NCI-H2029 treated with DMSO at 0.1 percent for 48 hours (cell line): ENCODE measurements at places on chromosomes 7 and 10.

DNA sequence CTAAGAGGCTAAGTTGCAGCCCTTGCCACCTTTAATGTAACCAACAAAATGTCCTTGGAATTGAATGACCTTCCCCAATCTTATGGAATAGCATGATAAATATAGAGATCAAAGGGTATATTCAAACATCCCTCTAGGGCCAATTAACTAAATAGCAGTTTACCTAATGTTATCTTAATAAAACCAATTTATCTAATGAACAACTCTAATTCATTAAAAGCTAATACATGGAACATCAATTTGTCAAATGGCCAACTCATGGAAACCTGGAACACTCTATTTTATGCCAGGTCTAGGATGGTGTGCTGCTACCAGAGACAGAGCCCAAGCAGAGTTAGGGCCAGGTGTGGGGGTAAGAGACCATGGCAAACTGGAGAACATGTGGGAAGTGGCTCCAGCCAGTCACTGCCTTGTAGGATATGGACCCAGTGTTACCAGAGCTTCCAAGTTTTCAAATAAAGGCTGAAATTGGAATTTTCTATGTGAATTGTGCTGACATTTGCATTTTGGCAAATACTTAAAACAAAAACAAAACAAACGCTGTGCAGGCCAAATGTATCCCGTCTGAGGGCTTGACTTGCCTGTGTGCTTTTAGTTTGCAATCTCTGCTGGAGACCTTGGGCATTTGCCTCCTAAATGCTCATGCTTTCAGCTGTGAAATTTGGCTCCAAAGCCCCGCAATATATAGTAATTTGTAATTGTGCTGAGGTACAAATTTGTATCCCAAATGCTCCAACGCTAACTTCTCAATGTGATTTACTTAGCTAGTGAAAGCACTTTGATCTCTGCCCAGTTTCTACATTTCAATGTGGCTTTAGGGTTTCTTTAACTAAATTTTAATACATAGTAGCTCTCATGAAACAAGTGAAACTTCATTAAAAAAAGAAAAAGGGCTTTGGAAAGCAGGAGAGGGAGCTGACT lies 55.1 kb downstream of the CPED1 start:
- no peak for DNase-seq

- DNase-seq = no peak
Observed at GRCh38 chr10:124736491-124737136, 7.6 kb downstream of the FAM53B start.

- DNase-seq = no peak
Observed at GRCh38 chr7:150382123-150382843, 3.2 kb downstream of the ZNF775 start.

- no peak for DNase-seq
Observed at GRCh38 chr10:62264702-62265436, 3.8 kb downstream of the RTKN2 start.

- no peak for DNase-seq
Observed at GRCh38 chr10:63692220-63692896, 171.2 kb downstream of the REEP3 start.

DNA sequence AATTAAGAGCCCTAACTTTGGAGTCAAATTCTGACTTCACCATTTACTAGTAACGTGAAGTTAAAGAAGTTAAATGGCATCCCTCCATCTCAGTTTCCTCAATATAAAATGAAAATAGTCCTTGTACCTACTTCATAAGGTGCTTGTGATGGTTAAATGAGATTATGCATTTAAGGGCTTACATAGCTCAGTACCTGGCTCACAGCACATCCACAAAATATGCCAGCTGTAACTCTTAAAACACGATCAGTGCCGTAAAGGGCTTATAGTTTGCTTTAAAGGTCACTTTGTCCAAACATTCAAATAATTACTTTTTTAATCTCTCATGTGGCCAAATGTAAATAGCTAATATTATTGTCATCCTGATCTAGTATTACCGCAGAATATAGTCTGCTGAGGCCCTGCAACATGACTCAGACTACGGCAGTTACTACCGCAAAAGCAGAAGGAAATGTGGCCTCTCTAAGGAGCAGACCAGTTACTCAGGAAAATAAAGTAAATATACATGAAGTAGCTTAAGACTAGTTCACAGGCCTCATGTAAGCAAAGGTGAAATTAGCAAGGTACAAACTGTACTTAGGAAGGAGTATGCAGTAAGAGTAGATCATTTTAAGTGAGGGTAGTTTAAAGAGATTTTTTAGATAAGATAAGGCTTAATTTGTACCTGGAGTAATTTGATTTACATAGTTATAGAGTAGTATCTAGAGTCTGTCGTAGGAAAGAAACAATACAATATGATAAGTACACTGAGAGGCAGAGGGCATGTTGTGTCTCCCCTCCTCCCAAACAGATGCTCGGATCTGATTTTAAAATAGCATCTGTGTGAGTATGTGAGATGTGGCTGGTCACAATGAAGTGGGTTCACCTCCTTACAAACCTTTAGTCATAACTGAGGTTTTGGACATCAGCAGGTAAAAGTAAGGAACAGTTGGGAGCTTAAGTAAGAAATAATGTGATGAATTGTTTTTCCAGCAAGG lies 13.1 kb downstream of the CASP2 start:
- DNase-seq = no peak

DNA sequence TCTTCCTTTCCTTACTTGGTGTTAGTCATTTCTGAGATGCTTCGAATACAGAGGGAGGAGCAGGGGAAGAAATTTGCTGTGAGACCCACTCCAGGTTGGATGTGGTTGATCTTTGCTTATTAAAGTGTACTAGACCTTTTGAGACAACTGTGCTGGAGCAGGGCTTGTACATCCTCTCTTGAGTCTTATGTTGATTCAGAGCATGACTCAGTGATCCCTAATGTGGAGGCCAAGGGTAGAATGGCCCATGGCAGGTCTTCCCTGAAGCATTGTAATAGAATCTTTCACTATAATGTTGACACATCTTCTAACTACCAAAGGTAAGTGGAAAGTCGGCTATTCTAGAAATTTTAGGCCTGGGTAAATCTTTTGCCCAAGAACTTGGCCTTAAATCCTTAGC lies 17.0 kb upstream of the SFR1 start:
- DNase-seq = no peak

- DNase-seq = no peak
Observed at GRCh38 chr10:80506189-80506575, 31.5 kb upstream of the SH2D4B start.

DNA sequence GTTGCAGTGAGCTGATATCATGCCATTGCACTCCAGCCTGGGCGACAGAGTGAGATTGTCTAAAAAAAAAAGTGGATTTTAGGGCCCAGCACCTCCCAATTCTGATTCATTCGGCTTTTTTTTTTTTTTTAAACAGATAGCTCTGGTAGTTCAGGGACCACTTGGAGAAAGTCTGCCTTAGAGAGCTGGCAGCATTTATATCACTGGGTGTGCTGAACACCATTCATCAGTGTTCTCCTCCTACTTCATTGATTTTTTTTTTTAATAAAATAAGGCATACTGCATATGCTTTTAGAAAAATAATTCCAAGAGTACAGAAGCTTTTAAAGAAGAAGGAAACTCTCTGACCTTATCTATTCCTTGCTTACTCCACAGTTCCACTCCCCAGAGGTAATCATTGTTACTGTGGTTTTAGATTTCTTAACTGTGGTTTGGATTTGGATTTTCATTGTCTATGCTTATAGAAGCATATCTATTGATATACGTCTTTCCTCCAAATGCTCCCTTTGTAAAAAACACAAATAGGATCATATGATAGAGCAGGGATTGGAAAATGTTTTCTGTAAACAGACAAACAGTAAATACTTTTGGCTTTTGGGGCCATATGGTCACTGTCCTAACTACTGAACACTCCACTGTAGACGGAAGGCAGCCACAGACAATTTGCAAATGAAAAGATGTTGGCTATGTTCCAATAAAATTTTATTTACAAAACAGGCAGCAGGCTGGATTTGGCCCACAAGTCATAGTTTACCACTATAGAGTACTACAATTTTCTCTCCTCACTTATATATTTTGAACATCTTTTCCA lies 21.1 kb upstream of the SAR1A start:
- no peak for DNase-seq

- no peak for DNase-seq
Observed at GRCh38 chr7:12949060-12949931, 261.9 kb downstream of the ARL4A start.

GRCh38 chr7:24301703-24302102 lies 17.7 kb downstream of the NPY start:
- DNase-seq = no peak

DNA sequence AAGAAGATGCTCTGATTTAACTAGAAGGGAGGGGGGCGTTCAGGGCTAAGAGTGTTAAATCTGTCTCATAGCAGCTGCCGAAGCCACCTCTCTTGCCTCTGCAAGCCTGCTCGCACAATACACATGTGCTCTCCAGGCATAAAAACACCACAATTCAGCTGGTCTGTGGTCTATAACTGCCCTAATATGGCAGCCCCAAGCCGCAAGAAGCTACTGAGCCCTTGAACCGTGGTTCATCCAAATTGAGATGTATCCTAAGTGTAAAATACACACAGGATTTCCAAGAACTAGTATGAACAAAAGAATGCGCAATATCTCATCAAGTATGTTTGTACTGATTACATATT lies 70.8 kb upstream of the FGFR2 start:
- DNase-seq = no peak

- DNase-seq = no peak
Observed at GRCh38 chr10:43607199-43607573, 948 bp downstream of the ZNF485 start.

DNA sequence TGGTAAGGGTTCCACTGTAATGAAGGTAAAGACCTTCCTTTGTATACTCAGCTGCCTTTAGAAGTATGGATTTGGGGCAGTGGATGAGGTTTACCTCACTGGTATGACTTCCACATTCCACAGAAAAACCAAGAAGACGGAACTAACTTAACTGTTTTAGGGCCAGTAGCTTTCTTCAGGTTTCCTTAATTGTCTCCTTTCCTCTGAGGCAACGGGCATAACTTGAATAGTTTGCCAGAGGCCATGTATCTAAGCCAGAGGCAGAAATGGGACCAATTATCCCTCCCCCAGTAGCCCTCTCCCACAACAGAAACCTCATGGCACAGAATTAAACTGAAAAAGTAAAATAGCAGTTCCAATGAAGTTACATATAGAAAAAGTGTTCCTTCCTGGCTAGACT lies 281.7 kb downstream of the PHTF2 start:
- DNase-seq = no peak

DNA sequence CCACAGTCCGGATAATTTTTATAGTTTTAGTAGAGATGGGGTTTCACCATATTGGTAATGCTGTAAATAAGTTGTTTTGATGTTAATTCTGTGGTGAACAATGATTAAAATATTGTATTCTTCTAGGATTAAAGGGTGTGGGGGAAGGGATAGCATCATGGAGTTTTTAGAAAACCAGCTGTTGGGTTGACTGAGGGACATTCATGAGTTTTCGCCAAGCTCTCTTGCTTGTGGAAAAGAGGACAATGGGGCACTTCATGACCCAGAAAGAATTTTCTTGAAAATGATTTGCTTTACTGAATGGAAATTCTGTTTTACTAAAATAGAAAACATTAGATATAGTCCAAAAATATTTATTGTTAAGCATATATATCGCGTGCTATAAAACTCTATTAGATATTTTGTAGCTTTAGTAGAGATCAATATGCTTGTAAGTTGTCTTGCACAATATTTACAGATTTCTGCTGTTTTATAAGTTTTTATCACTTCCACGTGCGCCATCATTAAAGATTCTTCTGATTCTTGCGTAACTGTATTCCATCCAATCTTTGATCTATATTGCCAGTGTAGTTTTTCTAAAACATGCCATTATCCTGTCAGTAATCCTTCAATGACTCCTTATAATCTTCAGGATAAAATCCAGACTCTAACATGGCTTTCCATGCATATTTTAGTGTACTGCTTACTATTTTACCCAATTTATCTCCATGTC lies 41.8 kb downstream of the LCOR start:
- no peak for DNase-seq

DNA sequence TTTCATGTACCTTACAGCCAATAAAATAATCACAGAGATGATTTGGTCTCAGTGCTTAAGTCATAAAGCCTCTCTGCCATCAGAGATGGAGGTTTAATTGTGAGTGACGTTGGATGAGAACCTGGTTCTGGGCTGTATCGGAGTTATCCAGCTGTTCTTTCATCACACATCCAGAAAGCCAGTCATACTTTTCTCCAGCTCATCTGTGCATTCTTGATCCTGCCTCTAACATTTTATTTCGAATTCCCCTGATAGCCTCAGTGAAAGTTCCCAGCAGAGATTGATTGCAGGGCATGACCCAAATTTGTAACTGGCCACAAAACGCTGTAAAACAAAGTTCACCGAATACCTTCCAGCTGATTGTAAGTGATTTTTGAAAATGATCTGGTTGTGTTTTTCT lies 212.6 kb upstream of the HABP2 start:
- DNase-seq = no peak

DNA sequence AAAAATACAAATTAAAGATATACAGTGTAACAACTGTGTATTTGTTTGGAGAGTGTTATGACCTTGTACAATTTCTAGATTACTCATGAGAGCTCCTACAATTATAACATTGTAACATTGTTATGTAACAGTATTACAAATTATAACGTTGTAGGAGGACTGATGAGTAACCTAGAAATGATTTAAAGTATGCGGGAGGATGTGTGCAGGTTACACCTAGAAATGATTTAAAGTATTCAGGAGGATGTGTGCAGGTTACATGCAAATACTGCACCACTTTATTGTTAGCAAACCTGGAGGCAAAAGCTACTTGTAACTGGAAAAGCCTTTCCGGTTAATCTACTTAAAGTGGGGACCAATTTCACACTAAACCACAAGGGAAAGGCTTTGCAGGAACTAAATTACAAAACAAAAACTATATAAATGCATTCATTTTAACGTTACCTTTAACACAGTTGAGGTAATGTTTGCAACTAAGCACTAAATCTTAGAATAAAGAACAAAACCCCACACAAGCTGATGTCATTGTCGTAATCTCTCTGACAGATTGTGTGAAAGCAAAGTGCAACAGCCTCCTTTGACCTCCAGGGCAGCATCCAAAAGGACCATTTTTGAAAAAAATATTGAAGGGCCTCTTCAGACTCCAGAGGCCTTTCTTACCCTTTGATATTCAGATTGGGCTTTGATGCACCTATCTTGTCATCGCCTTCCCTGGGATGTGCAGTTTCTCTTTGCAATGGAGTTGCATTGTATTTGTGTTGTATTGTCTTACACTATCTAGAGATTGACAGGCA lies 522.1 kb upstream of the FOXK1 start:
- no peak for DNase-seq

- DNase-seq = peak; percentile 82
Observed at GRCh38 chr7:68438016-68438415, 1160.3 kb upstream of the AUTS2 start.

- DNase-seq = no peak
Observed at GRCh38 chr10:86905429-86905828, 52.0 kb downstream of the MMRN2 start.

DNA sequence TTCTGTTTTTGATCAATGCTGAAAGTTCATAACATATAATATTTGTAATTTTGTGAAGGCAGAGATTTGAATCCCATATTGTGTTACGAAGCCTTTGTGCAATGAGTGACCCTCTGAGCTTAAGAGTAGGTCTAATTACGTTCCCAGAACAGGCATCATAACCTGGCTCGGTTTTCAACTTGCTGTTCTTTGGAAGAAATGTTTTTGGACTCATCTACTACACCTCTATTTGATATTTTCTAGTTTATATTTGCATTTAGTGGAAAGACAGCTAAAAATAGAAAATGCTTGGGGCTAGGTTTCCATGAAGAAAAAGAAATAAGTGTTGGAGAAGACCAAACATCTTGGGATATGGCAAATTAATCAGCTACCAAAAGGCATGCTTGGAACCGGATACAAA lies 234.8 kb downstream of the AGMO start:
- no peak for DNase-seq
